ENCODE measurements at places on chromosomes 4 and X. TPM values are rescaled to one million over a fixed set of nuclear protein-coding genes. Genes with fewer than 3 reads are reported as not detected.

The PDGFRA gene
- total RNA-seq, result 1.5 TPM

The FAM133A gene
- not detected for total RNA-seq

The PTTG2 gene
- total RNA-seq, result 0.51 TPM

The SCRG1 gene
- under 0.01 TPM for total RNA-seq

The PDZD4 gene
- 0.68 TPM for total RNA-seq

The SUPT20HL1 gene
- total RNA-seq, result not detected

The UGT2A2 gene
- total RNA-seq, result not detected

The NAA11 gene
- total RNA-seq, result not detected

The MTNR1A gene
- total RNA-seq, result not detected

The FAM241A gene
- 19.2 TPM for total RNA-seq

The POF1B gene
- total RNA-seq, result 2.9 TPM

The PARM1 gene
- total RNA-seq, result 0.09 TPM

The ETDB gene
- not detected for total RNA-seq

The FSTL5 gene
- total RNA-seq, result under 0.01 TPM

The CCNB3 gene
- 0.88 TPM for total RNA-seq

The DIPK2B gene
- total RNA-seq, result 88.8 TPM

The POLN gene
- 2.7 TPM for total RNA-seq

The CABS1 gene
- not detected for total RNA-seq

The RAB41 gene
- total RNA-seq, result not detected

The LRIT3 gene
- total RNA-seq, result 0.17 TPM

The CBR4 gene
- total RNA-seq, result 20.1 TPM

The NXF2 gene
- total RNA-seq, result not detected

The CXorf65 gene
- total RNA-seq, result not detected

The RHOXF1 gene
- not detected for total RNA-seq
